ENCODE measurements at places on chromosomes 16 and 17. TPM values are rescaled to one million over a fixed set of nuclear protein-coding genes. Genes with fewer than 3 reads are reported as not detected.
A peak's percentile ranks its signal among the peaks of the same experiment; 100 is the strongest.

GRCh38 chr17:58248955-58249269 is 10.5 kb downstream of the LPO start:
- no peak for DNase-seq

DNA sequence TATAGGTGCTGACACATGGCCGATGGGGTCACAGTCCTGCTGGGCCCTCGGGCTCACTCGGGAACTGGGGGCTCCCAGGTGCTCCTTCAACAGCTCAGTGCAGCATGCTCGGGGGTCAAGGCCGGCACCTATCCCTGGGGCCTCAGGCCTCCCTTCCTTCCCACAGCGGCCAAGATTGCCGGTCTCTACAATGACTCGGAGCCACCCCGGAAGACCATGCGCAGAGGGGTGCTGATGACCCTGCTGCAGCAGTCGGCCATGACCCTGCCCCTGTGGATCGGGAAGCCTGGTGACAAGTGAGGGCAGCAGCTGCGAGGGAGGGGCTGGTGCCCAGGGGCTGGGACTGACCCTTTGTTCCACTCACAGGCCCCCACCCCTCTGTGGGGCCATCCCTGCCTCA is 6.9 kb downstream of the SULT1A2 start:
- no peak for DNase-seq

DNA sequence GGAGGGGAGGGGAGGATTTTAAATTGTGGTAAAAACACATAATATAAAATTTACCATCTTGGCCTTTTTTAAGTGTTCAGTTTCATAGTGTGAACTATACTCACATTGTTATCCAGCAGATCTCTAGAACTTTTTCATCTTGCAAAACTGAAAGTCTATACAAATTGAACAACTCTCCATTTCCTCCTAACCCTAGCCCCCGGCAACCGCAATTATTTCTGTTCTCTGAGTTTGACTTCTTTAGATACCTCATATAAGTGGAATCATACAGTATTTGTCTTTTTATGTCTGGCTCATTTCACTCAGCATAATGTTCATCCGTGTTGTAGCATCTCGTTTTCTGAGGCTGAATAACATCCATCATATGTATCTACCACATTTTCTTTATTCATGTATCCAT is 30.0 kb upstream of the MRTFB start:
- peak; percentile 11 for DNase-seq

DNA sequence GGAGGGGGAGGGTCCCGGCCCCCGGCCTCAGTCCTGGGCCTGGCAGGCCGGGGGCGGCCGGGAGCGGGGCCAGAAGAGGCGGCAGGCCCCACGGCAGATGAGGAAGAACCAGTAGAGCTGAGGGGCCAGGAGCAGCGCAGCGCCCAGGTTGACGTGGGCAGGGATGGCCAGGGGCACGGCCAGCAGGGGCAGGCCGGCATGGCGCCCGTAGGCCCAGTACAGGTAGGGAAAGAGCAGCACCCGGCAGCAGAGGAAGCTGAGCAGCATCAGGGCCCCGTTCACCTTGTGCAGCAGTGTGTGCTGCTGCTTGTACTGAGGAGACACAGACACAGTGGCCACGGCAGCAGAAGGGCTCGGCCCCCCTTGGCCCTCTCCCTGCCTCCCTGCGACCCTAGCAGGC is 2.2 kb downstream of the C16orf92 start:
- DNase-seq = no peak

DNA sequence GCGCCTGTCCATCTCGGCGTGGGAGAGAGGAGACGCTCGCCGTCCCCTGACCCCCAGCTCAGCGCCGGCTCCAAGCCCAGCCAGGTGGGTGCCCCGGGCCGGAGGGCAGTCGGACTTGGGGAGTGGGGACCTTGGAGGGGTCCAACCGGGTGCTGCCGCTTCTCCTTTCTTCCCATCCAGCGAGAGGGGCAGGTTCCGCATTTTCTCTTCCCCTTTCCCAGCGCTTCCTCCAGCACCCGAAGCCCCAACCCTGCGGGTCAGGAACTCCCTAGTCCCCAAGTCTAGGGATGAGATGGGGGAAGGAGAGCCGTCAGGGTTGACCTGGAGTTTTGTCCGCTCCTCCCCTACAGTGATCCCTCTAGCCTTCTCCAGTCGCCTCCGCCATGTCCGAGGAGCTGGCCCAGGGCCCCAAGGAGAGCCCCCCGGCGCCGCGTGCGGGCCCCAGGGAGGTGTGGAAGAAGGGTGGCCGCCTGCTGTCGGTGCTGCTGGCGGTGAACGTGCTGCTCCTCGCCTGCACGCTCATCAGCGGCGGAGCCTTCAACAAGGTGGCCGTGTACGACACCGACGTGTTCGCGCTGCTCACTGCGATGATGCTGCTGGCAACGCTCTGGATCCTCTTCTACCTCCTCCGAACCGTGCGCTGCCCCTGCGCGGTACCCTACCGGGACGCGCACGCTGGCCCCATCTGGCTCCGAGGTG is at the start of gene OTOP2:
OTOP2 (plus strand) TSS at position 24 of the 699 bp plus-strand sequence; CDS start at position 384, 360 bp downstream.
- DNase-seq = no peak

Gene PCGF2
- total RNA-seq = 1.2 TPM

Gene CDH16
- not detected for total RNA-seq

DNA sequence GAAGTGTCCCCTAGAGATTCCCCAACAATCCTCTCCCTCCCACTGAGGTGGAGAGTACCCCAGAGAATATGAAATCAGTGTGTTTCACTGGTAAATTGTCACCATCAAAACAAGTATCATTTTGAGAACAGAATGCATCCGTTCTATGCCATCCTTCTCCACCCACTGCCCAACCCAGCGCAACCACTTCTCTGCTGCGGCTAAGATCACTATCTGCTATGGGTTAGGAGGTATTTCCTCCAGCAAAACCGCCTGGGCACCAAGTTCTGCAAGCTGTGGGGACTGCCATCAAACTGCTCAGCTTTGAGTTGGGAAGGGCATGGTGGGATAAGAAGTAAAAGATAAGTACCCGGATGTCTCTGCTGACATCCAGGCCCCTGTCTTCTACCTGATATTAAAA is 24.4 kb downstream of the CNTNAP1 start:
- peak; percentile 45 for DNase-seq

Gene TPSAB1
- not detected for total RNA-seq

Gene CACNG5
- total RNA-seq = not detected

DNA sequence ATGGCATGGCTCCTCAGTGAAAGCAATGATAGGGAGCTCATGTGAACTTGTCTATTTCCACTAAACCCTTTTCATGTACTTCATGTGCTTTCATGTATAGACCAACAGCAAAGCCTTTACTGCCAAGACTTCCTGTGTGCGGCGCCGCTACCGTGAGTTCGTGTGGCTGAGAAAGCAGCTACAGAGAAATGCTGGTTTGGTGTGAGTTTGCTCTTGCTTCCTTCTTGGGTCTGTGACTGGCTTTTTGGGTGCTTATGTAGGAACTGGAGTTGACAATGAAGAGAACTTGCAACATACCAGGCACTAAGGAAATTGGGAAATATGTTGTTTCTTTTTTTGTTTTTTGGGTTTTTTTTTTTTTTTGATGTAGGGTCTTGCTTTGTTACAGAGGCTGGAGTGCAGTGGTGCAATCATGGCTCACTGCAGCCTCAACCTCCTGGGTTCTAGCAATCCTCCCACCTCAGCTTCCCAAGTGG is 5.7 kb downstream of the SNX11 start:
- DNase-seq = peak; percentile 79

Gene MEIOB
- total RNA-seq = 0.76 TPM

DNA sequence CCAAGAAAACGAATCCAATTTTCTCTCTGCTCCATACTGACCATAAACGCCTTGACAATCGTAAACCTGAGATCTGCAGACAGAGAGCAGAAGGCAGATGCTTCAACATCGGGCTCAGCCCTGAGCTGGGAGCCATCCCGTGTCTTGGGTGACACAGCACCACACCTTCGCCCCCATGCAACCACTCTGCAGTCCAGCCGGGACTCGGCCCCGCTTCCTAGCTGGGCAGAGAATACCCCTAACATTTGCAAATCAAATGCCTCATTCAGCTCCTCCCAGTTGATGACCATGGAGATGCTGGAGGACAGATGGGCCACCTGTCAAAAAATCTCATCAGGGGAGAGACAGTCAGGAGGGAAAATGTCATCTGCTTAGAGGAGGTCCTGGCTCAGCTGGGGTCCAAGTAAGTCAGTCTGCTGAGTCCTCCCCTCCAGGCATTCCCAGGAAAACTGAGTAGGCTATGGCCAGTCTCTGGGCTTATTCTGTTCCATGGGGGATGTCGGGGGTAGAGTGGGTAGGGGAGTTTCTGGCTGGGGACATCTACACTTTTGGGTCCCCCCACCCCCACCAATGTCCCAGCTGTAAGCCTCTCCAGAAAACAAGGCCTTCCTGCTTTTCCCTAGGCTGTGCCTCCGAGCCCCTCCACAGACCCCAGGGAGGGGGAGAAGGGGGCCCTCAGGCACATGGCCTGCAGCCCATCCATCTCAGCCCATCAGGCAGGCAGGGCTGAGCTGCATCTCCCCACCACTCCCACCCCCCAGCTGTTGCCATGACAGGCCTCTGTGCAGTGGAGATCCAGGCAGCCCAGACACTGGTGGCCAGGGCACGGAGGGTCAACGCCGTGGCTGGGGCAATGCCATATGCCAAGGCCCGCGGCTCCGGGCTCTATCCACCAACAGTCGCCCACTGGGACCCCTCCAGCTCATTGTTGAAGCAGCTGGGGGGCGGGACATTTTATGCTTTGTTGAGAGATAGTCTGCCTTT is 158.6 kb downstream of the AXIN2 start:
- DNase-seq = no peak

DNA sequence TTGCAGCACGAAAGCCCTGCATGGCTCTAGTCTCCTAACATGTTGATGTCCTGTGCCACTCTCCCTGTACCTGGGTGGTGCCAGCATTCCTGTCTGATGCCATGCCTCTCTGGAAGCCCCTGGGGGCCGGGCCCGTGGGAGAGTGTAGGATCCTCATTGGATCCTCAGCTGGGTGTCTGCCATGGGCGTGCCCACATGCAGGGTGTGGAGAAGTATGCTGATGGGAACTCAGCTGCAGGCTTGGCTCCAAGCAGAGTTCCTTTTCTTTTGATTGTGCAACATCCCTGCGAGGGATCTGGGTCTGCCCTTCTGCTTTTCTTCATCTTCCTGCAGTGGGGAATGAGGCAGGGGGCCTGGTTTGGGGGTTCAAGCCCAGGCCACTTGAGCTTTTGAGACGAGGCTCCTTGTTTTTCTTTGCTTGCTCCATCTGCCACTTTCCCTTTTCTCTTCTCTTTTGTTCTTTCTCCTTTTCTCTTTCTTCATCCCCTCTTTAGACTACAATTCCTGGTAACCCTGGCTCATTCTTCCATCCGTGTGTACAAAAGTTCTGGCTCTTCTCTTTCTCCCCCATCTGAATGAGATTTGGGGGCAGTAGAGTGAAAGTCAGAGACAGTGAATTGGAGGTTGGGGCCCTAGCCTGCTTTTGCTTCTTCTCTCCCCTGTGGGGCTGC is 32.9 kb downstream of the KSR1 start:
- DNase-seq = no peak

DNA sequence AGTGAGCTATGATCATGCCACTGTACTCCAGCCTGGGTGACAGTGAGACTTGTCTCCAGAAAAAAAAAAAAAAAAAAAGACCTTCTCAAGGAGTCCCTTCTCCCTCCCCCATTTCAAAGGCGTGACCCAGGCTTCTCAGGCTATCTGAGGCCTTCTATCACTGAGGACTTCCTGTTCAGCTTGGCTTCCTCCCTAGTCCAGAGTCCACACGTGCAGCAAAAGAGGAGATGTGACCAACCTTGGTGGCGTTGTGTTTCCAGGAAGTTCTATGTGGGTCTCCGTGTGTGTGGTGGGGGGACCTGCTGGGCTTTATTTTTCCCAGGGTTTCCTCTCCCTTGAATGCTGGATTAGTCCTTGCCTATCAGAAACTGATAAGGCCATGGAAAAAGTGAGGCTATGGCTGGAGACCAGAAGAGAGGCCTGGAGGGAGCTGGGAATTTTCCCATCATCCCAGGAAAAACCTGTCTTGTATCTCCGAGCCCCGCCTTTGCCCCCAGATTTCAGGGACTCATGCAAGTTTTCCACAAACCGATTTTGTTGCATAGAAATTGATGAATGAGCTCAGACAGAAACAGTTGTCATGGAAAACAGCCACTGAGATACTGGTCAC is 148.1 kb downstream of the SALL1 start:
- no peak for DNase-seq

DNA sequence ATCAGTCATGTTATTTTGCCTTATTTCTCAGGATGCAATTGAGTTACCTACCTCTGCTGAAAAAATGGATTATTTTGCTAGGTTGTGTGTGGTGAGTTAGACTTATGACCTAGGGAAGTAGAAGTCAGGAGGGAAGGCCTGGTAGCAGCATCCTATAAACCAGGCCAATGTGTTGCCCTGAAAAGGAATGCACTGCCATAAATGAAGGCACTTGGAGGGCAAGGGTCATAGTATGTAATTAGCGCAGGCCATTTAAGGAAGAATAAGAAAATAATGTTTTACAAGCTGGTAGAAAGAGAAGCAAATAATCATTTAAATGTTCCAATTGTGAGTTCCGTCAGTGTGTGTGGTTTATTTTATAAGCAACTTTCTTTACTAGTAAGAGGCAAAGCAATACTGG is 698.8 kb downstream of the KCNJ2 start:
- no peak for DNase-seq

DNA sequence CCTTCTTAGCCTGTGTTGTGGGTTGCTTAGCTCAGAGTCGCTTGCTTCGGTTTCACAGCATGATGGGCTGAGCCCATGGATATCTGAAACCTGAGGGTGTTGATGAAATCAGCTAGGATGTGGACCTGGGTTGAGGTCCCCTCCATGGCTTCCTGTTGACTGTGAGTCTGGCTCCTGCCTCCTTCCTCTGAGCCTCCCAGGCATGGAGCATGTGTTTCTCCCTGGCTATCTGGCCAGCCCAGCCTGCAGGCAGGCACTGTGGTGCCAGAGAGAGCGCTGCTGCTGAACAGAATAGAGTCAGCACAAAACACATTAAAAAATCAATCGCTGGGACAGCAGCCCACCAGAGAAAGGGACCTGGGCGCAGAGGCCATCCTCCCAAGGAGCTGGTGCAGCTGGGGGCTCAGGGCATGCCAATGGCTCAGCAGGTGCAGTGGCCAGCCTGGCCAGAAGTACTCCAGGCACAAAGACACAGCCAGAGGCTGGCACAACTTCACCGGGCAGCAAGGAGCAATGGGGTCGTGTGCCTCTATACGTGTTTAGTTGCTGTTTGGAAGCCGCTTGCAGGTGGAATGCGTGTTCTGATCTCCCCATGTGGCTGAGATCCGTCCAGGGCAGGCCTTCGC is 28.3 kb upstream of the GPRC5C start:
- no peak for DNase-seq
